ENCODE measurements at places on chromosomes 11 and 22.
A peak's percentile ranks its signal among the peaks of the same experiment; 100 is the strongest.

GRCh38 chr22:49353235-49353634, 474.4 kb downstream of the BRD1 start:
- no peak for DNase-seq

DNA sequence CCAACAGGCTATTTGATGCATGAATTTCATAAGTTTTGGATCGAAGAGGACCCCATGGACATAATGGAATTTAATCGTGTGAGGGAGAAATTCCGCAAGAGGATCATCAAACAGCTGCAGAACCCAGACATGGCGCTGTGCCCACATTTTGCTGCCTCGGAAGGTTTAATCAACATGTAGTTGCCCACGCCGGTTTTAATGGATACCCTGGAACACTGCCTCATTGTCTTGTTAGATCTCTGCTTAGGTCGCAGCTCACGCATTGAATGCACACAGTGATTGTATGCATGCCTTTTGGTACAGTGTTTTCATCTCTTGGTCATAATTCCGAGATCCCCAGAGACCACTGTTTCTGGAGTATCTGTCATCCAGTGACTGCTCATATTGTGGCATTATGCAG, 46.8 kb downstream of the SLN start:
- no peak for DNase-seq

- no peak for DNase-seq
These were observed 205.1 kb downstream of the SNX19 start for GRCh38 chr11:130711193-130711592.

- no peak for DNase-seq
These were observed 161.4 kb downstream of the AASDHPPT start for GRCh38 chr11:106238704-106239360.

- no peak for DNase-seq
These were observed 76.4 kb downstream of the MPPED1 start for GRCh38 chr22:43488031-43488866.

DNA sequence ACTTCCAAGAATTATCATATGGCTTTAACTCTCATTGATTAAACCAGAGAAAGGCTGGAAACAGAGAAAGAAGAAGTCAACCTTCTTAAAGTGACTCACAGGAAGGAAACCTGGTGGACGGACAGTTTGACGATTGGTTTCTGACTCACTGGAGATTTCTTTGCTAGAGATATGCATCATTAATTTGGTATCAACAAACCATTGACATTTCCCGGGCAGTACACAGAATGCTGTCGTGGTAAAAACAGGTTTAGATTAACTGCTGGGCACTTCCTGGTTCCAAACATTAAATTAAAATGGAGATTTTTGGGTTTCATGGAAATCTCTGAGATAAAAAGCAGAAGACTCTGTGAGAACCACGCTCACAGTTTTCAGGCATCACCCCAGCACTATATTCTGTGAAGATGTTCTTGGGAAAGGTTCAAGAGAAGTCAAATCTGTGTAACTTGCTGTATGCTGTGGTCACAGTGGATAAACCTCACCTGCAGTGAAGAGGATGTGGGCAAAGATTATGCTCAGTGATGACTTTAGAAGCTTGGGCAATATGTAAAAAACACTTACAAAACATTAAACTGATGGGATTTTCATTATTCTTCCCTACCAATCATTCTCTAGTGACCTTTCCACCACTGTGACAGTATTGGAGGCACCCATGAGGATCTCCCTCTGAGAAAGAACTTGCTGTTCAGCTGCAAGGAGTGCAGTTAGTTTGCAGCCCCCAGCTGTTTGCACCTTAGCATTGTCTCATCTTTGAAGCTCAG, 61.1 kb upstream of the CD44 start:
- DNase-seq, result peak; percentile 12

GRCh38 chr22:46646531-46647215, 26.5 kb downstream of the GRAMD4 start:
- no peak for DNase-seq

DNA sequence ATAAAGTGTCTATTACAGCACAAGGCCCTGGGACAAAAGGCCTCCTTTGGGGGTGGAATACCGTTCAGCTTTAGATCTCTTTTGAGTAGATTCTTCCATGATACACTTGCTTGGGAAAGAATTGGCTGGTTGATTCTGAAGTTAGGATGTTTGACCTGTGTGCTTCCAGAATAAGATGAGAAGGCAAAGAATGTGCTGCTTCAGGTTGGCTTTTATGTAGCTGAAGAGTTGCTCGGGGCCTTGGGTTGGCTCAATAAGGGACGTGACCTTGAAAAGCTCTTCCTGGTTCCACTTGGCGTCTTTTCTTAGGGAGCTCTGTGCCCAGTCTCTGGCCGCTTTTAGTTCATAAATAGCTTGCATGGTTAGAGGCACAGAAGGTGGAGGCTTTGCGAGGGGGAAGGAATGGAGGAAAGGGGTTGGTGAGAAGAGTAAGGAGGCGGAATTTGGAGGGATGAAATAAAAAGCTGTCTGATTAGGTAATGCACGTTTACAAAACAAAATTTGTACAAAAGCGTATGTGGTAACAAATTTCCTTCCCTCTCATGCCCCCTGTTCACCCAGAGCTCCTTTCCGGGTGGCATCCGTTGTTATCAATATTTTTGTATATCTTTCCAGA, 4.2 kb upstream of the SORL1-AS1 start:
- DNase-seq, result no peak
